ENCODE measurements at places on chromosomes 5 and 9. TPM values are rescaled to one million over a fixed set of nuclear protein-coding genes. Genes with fewer than 3 reads are reported as not detected.

The ANKRD33B gene
- total RNA-seq = 2.0 TPM

The ELP1 gene
- 40.9 TPM for total RNA-seq

The IFNA5 gene
- 0.09 TPM for total RNA-seq

The SLCO6A1 gene
- total RNA-seq = not detected

The CYSRT1 gene
- 0.22 TPM for total RNA-seq

The SUSD3 gene
- not detected for total RNA-seq

The TDRD7 gene
- 18.0 TPM for total RNA-seq

The RBM22 gene
- total RNA-seq = 23.1 TPM

The CFAP90 gene
- not detected for total RNA-seq

The SHOC1 gene
- not detected for total RNA-seq

The IL13 gene
- total RNA-seq = not detected

The BAAT gene
- not detected for total RNA-seq

The KIAA1958 gene
- 0.69 TPM for total RNA-seq

The CDH18 gene
- total RNA-seq = not detected

The BARHL1 gene
- not detected for total RNA-seq

The SNX24 gene
- total RNA-seq = 5.0 TPM

The SPOUT1 gene
- total RNA-seq = 15.2 TPM

The ZNF483 gene
- 2.9 TPM for total RNA-seq

The TMEM252 gene
- total RNA-seq = not detected

The HSPA5 gene
- total RNA-seq = 160 TPM

The OTP gene
- total RNA-seq = not detected

The PDGFRB gene
- 10.4 TPM for total RNA-seq

The KCNIP1 gene
- 65.1 TPM for total RNA-seq

The MYMK gene
- total RNA-seq = not detected

The SPATA31C1 gene
- not detected for total RNA-seq

The PPP3R2 gene
- not detected for total RNA-seq

The SLC25A2 gene
- total RNA-seq = 0.09 TPM

The FOXD4L5 gene
- total RNA-seq = 0.09 TPM

The ZFP2 gene
- 0.33 TPM for total RNA-seq

The ZNF354C gene
- 6.2 TPM for total RNA-seq

The GPRIN1 gene
- total RNA-seq = 3.9 TPM

The NRG2 gene
- 0.34 TPM for total RNA-seq

Measured in dermis lymphatic vessel endothelial cell (primary cell).